Stimulated activated CD8-positive, alpha-beta memory T cell treated with anti-CD3 and anti-CD28 coated beads, Interleukin-2, amount 100 ng/mL, for 1 hour (primary cell): ENCODE measurements at places on chromosomes 2 and 18.

DNA sequence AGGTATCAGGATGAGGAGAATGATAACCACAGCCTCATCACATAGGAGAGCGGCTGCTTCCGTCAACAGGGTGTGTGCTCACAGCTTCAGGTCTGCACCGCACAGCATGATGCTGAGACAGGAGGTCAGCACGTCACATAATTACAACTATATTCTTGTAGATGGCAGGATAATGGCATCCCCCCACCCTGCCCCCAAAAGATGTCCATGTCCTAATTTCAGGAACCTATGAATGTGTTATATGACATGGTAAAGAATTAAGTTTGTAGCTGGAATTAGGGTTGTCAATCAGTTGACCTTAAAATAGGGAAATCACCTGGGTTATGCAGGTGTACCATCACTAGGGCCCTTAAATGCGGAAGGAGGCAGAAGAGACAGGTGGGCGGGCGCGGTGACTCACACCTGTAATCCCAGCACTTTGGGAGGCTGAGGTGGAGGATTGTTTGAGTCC lies 73.9 kb downstream of the ARL4C start:
- no peak for DNase-seq

DNA sequence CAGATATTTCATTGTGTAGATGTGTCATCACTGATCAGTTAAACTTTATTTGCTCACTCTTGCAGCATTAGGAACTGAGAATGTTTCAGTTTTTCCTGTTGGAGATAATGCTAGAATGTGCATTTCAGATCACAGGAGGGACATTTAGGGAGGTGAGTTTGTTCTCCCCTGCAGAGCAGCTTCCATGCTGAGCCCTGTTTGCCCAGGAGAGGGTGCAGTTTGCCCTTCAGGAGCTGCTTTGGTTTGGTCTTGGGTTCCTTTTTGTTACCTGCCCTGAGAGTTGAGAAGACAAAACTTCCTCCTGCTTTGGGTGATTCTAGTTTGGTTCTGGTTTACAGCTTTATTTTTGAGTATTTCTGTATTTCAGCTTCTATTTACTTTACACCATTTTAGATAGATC lies 49.9 kb downstream of the DGKD start:
- DNase-seq, result no peak

GRCh38 chr2:171134624-171135230 lies 26.0 kb downstream of the TLK1 start:
- DNase-seq, result no peak

GRCh38 chr18:41731884-41732283 lies 223.2 kb upstream of the PIK3C3 start:
- no peak for DNase-seq

DNA sequence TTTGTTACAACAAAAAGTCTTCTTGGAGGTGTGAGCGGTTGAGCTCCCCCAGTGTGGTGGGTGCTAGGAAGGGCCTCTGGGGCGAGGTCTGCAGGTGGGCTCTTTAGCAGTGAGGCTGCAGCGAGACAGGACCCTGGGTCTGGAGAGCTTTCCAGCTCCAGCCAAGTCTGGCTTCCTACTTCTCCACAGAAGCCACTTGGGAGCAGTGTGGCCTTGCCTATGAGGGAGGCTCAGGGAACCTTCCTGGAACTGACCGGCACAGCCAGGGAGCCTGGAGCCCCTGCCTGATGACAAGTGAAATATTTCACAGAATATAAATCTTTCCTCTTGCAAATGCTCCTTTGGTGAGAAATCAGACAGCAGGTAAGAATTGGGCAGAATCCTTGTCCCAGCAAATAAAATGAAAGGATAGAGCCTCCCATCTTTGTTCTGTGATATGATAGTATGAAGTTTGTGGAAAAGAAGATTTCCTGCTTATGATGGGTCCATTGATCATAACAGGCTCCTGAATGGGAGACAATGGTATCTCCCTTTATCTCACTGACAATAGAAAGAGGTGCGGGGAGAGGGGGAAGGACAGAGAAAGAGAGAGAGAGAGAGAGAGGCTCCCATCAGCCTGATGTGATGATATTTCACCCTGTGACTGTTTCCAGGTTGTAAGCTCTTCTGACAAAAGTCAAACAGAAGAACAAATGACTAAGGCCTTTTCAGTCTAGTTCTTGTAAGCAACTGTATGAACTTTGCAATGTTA lies 289.8 kb upstream of the SPRED2 start:
- no peak for DNase-seq

DNA sequence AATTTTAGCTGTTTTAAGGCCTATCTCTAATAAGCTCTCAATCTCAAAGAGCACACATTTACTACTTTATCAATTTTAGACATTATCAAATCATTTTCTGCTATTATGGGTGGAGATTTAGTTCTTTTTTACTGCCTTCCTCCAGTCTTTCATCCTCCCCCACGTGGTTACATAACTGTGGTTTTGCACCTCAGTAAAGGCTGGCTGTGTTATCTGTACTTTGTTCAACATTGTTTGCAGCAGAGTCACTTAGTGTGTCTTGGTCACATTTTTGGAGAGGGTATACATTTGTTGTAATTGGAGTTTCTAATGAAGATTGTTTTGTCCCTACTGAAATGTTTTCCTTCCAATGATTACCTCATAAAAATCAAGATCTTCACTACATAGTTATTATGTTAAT lies 549.6 kb upstream of the CELF4 start:
- no peak for DNase-seq

- DNase-seq, result no peak
These were observed 371.1 kb downstream of the TXNL1 start for GRCh38 chr18:56267334-56267733.

DNA sequence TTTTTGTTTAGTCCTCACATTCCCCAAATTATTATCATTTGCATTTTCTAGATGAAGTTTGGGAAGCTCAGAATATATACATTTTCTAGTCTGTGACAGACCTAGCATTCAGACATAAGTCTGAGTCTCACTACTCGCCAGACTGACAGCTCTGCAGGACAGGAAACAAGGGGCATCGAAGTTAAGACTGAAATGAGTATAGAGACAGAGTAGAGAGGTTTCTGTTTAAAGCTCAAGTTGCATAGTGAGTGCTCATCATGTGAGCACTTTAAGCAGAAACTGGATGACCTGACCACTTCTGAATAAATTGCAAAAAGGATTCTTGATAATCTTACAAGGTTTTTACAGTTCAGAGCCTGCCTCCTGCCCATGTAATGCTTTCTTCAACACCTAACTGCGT lies 1.1 kb downstream of the HADHB start:
- DNase-seq, result no peak
